ENCODE measurements at places on chromosomes 4 and X.

DNA sequence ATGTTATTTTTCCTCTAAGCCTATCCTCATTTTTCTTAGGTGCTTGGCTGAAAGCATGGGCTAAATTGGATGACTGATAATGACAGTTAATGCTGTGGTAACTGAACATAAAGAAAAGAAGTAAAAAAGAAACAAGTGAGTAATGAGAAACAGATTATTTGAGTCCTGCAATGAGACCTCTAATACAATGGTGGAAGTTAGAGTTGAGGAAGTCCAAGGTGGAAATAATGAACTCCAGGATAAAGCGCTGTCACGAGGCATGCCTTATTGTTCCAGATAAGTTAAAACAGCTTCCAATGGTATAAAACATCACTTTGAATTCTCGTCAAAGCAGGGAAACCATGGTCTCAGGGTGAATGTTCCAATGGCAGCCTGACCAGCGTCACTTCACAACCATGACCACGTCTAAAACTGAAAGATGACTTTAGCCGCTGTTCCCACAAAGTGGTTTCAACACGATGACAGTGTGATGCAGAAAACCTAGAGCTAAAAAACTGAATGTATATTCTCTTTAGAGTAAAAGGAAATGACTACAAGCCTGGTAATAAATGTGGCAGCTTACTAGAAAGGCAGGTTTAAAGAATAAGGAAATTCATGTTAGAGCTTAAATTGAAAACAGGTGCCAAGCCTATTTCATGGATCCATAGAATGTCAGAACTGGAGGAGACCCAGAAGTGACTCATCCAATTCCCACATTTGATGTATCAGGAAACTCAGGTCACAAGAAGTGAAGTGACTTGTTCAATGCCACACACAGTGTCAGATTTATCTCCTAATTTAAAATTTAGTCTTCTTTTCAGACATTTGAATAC is 202.6 kb upstream of the GYPA start:
- DNase-seq: no peak

- DNase-seq: no peak
These were observed 113.3 kb upstream of the IL13RA1 start for GRCh38 chrX:118614150-118614549.

- no peak for DNase-seq
These were observed 97.7 kb downstream of the MANBA start for GRCh38 chr4:102663073-102663472.

GRCh38 chr4:125732632-125733031 is 417.9 kb downstream of the FAT4 start:
- DNase-seq: no peak

DNA sequence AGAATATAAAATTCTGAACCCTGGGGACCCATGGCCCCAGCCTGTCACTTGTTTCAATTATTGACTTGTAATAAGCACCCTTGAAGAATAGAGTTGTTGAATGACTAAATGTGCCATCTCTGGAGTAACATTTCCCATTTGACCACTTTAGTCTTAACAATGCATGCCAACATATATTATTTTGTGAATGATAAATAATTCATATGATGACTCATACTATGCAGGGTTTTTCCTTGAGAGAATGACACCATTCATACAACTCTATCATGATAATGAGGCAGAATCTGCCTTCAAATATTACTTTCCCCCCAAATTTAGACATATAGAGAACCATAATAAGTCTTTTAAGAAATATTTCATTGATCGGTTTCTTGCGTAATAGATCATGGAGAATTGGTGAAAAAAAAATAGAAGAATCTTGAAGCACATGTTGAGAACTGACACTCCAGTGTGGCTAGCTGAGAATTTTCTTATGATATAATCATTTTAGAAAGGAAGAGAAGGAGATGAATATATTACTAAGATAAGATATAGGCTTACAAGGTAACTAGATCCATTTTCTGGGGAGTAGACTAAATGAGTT is 404.5 kb downstream of the GRXCR1 start:
- no peak for DNase-seq
